Stimulated activated CD8-positive, alpha-beta memory T cell treated with anti-CD3 and anti-CD28 coated beads, Interleukin-15, amount 100 ng/mL, for 24 hours (primary cell): ENCODE measurements at places on chromosomes 3 and 15.

DNA sequence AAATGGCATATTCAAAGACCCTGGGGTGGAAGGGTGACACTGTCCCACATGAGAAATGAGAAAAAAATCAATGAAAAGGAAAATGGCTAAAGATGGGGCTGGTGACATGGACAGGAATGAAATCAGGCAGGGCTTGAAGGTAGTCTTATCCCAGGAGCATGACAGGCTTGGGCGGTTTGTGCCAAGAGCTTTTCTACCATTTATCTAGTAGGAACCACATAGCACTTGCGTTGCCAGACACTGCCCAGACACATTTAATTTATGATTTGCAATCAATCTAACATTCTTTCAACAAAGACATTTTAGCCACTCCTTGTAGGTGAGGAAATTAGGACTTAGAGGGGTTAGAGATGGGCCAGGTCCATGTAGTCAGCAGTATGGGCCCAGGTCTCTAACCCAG lies 106.6 kb upstream of the NR2F2 start:
- DNase-seq = no peak

DNA sequence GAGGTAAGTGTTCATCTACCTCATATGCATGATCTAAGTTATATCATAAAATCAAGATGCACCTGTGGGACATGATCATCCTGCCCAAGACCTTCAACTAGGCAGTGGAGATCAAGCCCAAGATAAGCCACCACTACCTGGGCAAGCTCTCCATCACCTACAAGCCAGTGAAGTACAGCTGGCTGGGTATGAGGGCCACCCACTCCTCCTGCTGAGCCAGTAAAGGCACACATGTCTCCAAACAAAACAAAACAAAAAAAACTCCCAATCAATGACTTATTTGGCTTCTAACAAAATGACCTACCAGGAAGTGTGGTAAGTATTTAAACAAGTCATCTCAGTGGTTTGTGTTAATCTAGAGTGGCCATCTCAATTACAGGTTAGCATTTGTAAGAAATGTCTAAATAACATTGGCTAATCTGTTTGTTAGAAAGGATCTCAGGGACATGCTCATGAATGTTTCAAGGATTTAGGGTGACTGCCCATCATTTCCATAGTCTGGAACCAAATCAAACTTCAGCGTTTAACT lies 3.1 kb downstream of the PAQR9 start:
- DNase-seq = no peak

GRCh38 chr15:45904019-45904418 lies 269.2 kb downstream of the SQOR start:
- no peak for DNase-seq

GRCh38 chr15:100141311-100142001 lies 200.3 kb downstream of the ADAMTS17 start:
- no peak for DNase-seq

- DNase-seq = no peak
These were observed 416.3 kb upstream of the MEIS2 start for GRCh38 chr15:37516621-37517020.

- no peak for DNase-seq
These were observed 90.0 kb downstream of the ARIH1 start for GRCh38 chr15:72564091-72564490.
